Memory B cell (primary cell): ENCODE measurements at places on chromosomes 2 and 18.

GRCh38 chr2:11697103-11697871, 27.3 kb upstream of the NTSR2 start:
- no peak for DNase-seq

DNA sequence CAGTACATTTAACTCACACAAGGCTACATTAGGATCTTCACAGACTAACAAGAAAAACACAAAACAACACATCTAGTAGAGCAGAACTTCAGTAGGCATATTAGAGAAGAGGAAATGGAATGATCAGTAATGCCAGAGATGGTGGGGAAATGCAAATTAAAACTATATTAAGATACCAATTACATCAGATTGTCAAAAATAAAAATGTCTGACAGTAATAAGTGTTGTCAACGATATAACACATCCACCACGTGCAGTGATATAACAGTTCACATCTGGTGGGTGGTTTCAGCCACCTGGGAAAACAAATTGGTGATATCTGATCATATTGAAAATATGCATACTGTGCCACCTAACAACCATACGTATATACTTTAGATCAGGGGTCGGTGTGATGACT, 59.9 kb downstream of the GALNT1 start:
- no peak for DNase-seq

DNA sequence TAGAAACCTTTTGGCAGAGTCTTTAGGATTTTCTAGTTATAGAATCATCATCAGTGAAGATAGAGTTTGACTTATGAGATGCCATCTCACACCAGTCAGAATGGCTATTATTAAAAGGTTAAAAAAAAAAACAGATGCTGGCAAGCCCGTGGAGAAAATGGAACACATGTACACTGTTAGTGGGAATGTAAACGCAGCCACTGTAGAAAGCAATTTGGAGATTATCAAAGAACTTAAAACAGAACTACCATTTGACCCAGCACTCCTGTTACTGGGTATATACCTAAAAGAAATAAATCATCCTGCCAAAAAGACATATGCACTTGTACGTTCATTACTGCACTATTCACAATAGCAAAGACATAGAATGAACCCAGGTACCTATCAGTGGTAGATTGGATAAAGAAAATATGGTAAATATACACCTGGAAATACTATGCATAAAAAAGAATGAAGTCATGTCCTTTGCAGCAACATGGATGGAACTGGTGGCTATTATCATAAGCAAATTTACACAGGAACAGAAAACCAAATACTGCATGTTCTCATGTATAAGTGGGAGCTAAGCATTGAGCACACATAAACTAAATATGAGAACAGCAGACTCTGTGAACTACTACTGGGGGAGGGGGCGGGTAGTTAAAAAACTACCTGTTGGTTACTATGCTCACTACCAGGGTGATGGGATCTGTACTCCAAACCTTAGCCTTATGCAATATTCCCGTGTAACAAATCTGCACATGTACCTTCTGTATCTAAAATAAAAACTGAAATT, 279.0 kb downstream of the KIAA1328 start:
- no peak for DNase-seq

GRCh38 chr2:153228904-153229303, 249.7 kb downstream of the RPRM start:
- DNase-seq = no peak
